ENCODE measurements at places on chromosomes 16 and 17.

GRCh38 chr17:59093702-59094231 is 12.9 kb downstream of the TRIM37 start:
- no peaks in the 10 kb centered on the region for H3K27me3 ChIP-seq
- H3K4me3 ChIP-seq: no peak overlapping the region
- DNase-seq: no peak
- peak overlapping the region; percentile 27 for H3K27ac ChIP-seq

- no peak overlapping the region for H3K27ac ChIP-seq
- no peak for DNase-seq
- H3K27me3 ChIP-seq: no peaks in the 10 kb centered on the region
- no peak overlapping the region for H3K4me3 ChIP-seq
These were observed 41.8 kb downstream of the TNRC6A start for GRCh38 chr16:24771132-24771778.

GRCh38 chr16:13519871-13520270 is 400.1 kb upstream of the ERCC4 start:
- no peak for DNase-seq
- H3K4me3 ChIP-seq: no peak overlapping the region
- H3K27ac ChIP-seq: no peak overlapping the region
- no peaks in the 10 kb centered on the region for H3K27me3 ChIP-seq

GRCh38 chr17:39793301-39793872 is 55.6 kb downstream of the GRB7 start:
- H3K27ac ChIP-seq: no peak overlapping the region
- no peak overlapping the region for H3K4me3 ChIP-seq
- H3K36me3 ChIP-seq: no peaks in the 10 kb centered on the region
- no peaks in the 10 kb centered on the region for H3K4me1 ChIP-seq
- peaks cover 9% of the 10 kb centered on the region for H3K27me3 ChIP-seq

GRCh38 chr17:19464031-19465026 is 53.3 kb downstream of the RNF112 start:
- peaks cover 46% of the 10 kb centered on the region for H3K4me1 ChIP-seq
- no peak for DNase-seq
- no peaks in the 10 kb centered on the region for H3K27me3 ChIP-seq
- no peaks in the 10 kb centered on the region for H3K36me3 ChIP-seq
- H3K27ac ChIP-seq: peak overlapping the region; percentile 76

- peaks cover 32% of the 10 kb centered on the region for H3K36me3 ChIP-seq
- peak within 1 kb of the TSS; percentile 91 for H3K4me3 ChIP-seq
- H3K27me3 ChIP-seq: no peaks in the 10 kb centered on the region
- peaks cover 36% of the 10 kb centered on the region for H3K4me1 ChIP-seq
- H3K27ac ChIP-seq: peak within 1 kb of the TSS; percentile 93
These were observed at the start of the genes ZNF646 and ZNF668 for GRCh38 chr16:31073970-31074813. Gene ZNF646 (plus strand): TSS chr16:31074422. CDS start chr16:31076325, 1,903 bp downstream. Gene ZNF668 (minus strand): TSS chr16:31074240. CDS start chr16:31064459, 9,781 bp downstream.

GRCh38 chr16:29820730-29821642 is 724 bp downstream of the MVP start:
- peak overlapping the region; percentile 63 for H3K4me3 ChIP-seq
- peaks cover 12% of the 10 kb centered on the region for H3K36me3 ChIP-seq
- H3K4me1 ChIP-seq: peaks cover 85% of the 10 kb centered on the region
- DNase-seq: no peak
- H3K27ac ChIP-seq: peak overlapping the region; percentile 88

DNA sequence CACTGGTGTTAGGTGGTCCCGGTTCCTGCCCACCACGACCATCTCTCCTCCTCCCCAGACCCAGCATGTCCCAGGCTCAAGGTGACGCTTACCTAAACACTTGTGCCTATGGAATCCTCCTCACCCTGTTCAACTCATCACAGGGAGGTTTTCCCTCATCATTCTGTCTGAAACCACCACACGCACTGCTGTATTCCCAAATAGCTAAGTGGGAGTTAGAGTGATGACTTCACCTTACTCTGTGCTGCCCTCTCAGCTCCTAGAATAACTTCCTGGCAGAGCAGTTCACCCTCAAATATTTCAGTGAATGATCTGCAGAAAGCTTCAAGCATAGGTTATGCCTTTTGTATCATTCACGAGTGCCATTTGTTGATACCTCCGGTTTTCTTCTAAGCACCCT is 216.5 kb downstream of the CPPED1 start:
- DNase-seq: no peak
- no peaks in the 10 kb centered on the region for H3K4me1 ChIP-seq
- no peak overlapping the region for H3K27ac ChIP-seq
- H3K36me3 ChIP-seq: no peaks in the 10 kb centered on the region

DNA sequence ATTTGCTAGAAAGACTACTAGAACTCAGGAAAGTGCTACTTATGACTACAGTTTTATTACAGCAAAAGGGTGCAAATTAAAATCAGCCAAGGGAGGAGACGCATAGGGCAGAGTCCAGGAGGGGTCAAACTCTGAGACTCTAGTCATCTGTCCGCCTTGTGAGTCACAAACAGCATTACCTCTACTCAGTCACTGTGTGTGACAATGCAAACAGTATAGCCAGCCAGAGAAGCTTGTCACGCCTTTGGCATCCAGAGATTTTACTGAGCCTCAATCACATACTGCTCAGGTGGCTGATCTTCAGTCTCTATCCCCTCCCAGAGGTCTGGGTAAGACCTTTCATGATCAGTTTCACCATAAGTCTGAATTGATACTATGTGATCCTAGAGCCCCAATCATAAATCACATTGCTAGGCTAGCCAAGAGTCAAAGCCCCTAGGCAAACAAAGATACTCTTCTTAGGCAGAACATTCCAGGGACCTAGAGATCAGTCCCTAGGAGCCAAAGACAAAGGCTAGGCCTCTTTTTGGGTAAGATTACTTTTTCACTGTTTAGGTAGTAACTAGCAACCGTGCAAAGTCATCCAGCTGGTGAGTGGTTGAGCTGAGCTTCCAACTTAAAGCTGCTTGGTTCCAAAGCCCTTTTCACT is 48.8 kb upstream of the CLEC19A start:
- DNase-seq: no peak
- H3K36me3 ChIP-seq: no peaks in the 10 kb centered on the region

DNA sequence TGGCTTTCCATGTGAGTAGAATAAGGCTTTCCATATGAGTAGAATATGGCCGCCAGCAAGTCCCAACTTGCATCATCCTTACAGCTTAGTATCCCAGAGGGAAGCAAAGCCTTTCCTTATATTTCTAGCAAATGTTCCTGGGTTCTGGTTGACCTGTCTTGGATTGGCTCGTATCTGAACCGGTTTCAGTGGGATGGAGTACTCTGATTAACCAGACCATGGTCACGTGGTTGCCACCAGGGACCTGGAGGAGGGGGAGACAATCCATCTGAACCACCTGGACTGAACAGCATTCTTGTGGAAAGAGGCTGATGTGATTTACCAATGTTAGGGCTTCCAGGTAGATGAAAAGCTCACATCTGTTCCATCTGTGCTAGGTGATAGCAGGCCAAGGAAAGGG is 89.0 kb downstream of the SHISA6 start:
- no peak for DNase-seq
- H3K27me3 ChIP-seq: no peaks in the 10 kb centered on the region
- no peak overlapping the region for H3K4me3 ChIP-seq

- H3K4me1 ChIP-seq: no peaks in the 10 kb centered on the region
- no peak overlapping the region for H3K27ac ChIP-seq
- DNase-seq: no peak
- H3K4me3 ChIP-seq: no peak overlapping the region
These were observed 38.8 kb downstream of the SHISA6 start for GRCh38 chr17:11279776-11280344.

DNA sequence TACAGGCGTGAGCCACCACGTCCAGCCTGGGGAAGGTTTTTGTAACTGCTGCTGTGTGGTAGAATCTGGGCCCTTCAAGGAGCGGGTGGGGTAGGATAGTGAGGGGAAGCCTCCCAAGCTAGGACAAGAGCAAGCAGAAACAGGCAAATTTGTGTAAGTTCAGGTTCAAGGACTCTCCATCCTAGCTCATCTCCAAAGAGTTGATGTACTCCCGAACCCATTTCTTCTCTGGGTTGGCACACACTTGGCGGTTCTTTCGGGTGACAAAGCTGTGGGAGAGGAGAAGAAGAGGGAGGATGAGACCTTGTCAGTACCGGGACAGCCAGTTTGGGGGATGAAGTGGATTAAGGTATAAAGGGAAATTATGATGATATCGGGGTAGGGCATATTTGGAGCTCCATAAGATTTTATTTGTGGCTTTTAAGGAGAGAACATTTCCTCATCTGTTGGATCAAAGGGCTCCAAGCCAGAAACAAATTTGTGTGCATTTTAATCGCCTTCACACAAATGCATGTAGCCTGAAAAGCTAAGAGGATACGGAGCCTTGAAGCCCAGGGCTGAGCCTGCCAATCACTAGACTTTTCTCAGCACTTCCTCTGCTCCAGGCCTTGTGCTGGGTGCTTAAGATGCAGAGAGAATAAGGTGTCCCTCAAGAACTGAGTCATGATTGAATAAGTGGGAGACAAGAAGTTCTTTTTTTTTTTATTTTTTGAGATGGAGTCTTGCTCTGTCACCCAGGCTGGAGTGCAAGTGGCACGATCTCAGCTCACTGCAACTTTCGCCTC is 3.7 kb upstream of the HEATR9 start:
- no peaks in the 10 kb centered on the region for H3K4me1 ChIP-seq
- DNase-seq: no peak
- H3K36me3 ChIP-seq: no peaks in the 10 kb centered on the region
- no peak overlapping the region for H3K4me3 ChIP-seq
- H3K27me3 ChIP-seq: no peaks in the 10 kb centered on the region
- H3K27ac ChIP-seq: no peak overlapping the region

Measured in suprapubic skin (tissue), 4 donors.